ENCODE measurements at places on chromosomes 4 and X. TPM values are rescaled to one million over a fixed set of nuclear protein-coding genes. Genes with fewer than 3 reads are reported as not detected.

Gene CSN1S1
- polyA plus RNA-seq = not detected

Gene CCNB3
- 0.98 TPM for polyA plus RNA-seq

Gene MTNR1A
- polyA plus RNA-seq = not detected

Gene GAGE1
- not detected for polyA plus RNA-seq

- no peak for DNase-seq
These were observed at the start of gene SCML2 for GRCh38 chrX:18354369-18355223. Gene SCML2 (minus strand): TSS chrX:18354688. CDS start chrX:18334071, 20,617 bp downstream.

GRCh38 chrX:106484233-106484632 is 127.5 kb upstream of the RADX start:
- DNase-seq = no peak

- no peak for DNase-seq
These were observed 56.2 kb upstream of the CYSLTR1 start for GRCh38 chrX:78383594-78383993.

GRCh38 chr4:181821039-181822004 is 421.9 kb upstream of the TENM3 start:
- DNase-seq = no peak

DNA sequence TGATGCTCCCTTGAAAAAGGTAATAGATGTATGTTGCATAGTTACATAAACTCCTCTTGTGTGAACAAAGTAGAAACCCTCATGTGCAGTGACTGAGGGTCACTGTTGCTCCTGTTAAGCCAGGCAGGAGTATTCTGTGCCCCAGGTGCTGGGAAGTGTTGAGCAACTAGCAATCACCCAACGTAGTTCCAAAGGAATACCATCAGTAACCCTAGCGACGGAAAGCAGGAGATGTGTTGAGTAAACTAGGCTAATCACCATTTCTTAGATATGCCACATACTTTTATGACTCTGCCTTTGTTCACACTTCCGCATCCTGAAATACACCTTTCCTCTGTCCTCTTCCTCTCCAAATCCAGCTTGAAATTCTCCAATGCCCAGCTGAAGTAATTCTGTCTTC is 50.9 kb upstream of the TAB3 start:
- DNase-seq = no peak

DNA sequence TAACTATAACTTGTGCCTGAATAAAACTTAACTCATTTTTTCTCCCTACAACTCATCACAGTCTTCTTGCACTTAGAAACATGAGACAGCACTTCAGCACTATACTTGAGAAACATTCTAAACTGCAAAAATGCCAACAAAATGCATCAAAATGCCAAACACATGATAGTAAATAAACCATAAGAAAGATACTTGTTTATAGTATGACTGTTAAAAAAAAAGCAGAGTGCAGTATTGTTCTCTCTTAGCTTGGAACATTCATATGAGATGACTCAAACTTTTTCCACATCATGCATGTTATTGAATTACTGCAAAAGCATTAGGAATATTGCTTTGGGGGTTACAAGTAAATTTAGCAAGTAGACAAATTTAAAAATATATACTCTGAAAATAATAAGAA is 135.7 kb upstream of the ANXA10 start:
- peak; percentile 7 for DNase-seq

DNA sequence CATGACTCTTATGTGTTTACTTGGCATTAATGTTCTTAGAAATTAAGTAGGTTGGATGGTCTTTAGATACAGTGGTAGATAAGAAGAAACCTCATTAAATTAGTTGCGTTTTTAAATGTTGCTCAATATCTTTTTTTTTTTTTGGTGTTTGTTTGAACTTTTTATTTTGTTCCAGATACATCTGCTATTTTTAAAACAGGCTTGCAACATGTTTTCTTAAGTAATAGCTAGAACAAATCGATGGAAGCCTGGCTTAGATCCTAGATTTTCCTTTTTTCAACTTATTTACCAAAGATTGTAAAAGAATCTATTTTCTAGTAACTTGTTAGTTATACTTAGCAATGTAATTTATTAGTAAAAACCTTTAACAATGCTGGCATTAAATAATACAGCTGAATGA is 9.3 kb downstream of the CNKSR2 start:
- DNase-seq = no peak

DNA sequence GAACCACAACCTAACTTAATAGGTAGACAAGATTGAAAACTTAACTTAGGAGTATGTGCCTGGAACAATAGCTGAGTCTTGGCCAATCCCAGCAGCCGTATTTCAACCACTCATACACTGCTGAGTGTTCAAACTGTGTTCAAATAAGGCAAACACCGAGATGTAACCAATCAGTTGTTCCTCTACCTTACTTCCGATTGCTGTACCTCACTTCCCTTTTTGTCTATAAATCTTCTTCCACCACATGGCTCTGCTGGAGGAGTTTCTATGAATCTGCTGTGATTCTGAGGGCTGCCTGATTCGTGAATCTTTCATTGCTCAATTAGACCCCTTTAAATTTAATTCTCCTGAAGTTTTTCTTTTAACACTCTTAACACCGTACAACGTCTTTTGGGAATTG is 108.0 kb downstream of the ANAPC4 start:
- no peak for DNase-seq

DNA sequence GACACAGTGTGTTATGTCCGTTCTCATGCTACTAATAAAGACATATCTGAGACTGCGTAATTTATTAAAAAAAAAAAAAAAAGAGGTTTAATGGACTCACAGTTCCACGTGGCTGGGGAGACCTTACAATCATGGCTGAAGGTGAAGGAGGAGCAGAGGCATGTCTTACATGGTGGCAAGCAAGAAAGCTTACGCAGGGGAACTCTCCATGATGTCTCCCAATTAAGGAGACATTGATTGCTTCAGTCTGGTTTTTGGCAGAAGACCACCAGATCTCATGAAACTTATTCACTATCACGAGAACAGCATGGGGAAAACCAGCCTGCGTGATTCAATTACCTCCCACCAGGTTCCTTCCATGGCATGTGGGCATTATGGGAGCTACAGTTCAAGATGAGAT is 221.8 kb downstream of the ASMT start:
- DNase-seq = no peak

DNA sequence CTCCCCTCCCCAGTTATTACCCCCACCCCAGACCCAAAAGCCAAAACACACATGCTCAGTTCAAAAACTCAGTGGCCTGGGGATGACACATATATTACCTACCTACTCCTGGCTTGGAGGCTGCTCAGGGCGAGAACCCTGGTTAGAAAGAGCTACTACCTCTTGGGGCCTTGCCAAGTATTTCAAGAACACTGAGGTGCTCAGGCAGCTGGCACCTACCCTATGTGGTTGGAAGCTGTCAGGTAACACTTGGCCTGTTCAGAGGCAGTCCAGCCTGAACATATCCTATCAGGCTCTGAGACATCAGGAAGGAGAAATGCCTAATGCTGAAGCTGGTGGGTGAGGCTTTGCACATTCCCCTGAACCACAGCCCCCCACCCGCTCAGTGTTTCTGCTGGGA is 4.9 kb downstream of the BCAP31 start:
- no peak for DNase-seq

GRCh38 chrX:15680401-15680800 is 15.8 kb upstream of the CLTRN start:
- DNase-seq = peak; percentile 61

- DNase-seq = no peak
These were observed 569.3 kb upstream of the DIPK2B start for GRCh38 chrX:45769761-45770582.

- no peak for DNase-seq
These were observed 54.0 kb downstream of the MAML3 start for GRCh38 chr4:140099983-140100382.

DNA sequence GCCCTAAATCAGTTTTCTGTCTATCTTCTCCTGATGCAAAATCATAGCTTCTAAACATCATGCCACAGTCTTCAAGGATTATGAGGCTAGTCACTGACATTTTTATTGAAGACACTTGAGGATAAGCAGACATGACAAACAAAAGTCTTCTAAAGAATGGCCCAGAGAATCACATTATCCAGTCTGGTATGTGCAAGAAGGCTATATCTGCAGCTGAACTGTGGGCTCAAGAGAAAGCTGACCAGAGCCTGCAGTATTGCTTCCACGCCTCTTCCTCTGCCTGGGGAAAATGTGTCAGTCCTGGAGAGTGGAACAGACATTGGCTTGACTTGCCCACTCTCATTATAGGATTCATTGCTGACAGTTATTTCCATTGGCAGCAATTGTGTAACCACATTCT is 553.5 kb downstream of the SPOCK3 start:
- no peak for DNase-seq

GRCh38 chr4:16767251-16767650 is 131.2 kb downstream of the LDB2 start:
- DNase-seq = no peak

- DNase-seq = no peak
These were observed 52.1 kb downstream of the NYX start for GRCh38 chrX:41499195-41499594.

- DNase-seq = no peak
These were observed 114.5 kb downstream of the GATB start for GRCh38 chr4:151646322-151646721.

DNA sequence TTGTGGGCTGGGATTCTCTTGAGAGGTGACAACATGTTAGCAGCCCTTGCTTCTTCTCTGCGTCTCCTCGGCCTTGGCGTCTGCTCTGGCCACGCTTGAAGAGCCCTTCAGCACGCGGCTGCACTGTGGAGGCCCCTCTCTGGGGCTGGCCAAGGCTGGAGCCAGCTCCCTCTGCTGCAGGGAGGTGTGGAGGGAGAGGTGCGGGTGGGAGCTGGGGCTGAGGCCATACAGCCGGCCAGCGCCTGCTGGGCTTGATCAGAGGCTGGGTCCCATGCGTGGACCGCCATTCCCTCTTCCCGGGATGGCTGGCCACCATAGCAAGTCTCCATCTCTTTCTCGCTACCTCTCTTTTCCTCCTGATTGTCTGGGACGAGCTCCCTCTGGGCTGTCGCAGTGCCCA is 539.0 kb downstream of the PCDH7 start:
- DNase-seq = no peak

- DNase-seq = peak; percentile 62
These were observed 3.1 kb downstream of the PDGFC start for GRCh38 chr4:156968479-156968984.

GRCh38 chr4:154731756-154732155 is 12.0 kb upstream of the LRAT start:
- DNase-seq = no peak
